SW 1271 (cell line): ENCODE measurements at places on chromosomes 7 and 10.

GRCh38 chr10:119393019-119393418 is 149.5 kb downstream of the RGS10 start:
- DNase-seq, result no peak

- DNase-seq, result no peak
These were observed 240.2 kb downstream of the PTEN start for GRCh38 chr10:88103576-88103975.

GRCh38 chr10:95260397-95260881 is 30.4 kb downstream of the PDLIM1 start:
- DNase-seq, result peak; percentile 9

- no peak for DNase-seq
These were observed 20.8 kb downstream of the CCDC6 start for GRCh38 chr10:59885430-59886134.

GRCh38 chr7:75762350-75762917 is 9.6 kb downstream of the CCL26 start:
- DNase-seq, result no peak
